ENCODE measurements at places on chromosomes 2 and 18. TPM values are rescaled to one million over a fixed set of nuclear protein-coding genes. Genes with fewer than 3 reads are reported as not detected.

Gene DUSP19
- 3.5 TPM for total RNA-seq

Gene UGT1A10
- total RNA-seq: not detected

Gene FRZB
- 0.44 TPM for total RNA-seq

Gene IAH1
- 68.1 TPM for total RNA-seq

Gene IHH
- total RNA-seq: under 0.01 TPM

Gene GPBAR1
- total RNA-seq: not detected
